ENCODE measurements at places on chromosomes 7 and 10.

- DNase-seq = no peak
These were observed 25.1 kb downstream of the DPY19L1 start for GRCh38 chr7:35012160-35012559.

DNA sequence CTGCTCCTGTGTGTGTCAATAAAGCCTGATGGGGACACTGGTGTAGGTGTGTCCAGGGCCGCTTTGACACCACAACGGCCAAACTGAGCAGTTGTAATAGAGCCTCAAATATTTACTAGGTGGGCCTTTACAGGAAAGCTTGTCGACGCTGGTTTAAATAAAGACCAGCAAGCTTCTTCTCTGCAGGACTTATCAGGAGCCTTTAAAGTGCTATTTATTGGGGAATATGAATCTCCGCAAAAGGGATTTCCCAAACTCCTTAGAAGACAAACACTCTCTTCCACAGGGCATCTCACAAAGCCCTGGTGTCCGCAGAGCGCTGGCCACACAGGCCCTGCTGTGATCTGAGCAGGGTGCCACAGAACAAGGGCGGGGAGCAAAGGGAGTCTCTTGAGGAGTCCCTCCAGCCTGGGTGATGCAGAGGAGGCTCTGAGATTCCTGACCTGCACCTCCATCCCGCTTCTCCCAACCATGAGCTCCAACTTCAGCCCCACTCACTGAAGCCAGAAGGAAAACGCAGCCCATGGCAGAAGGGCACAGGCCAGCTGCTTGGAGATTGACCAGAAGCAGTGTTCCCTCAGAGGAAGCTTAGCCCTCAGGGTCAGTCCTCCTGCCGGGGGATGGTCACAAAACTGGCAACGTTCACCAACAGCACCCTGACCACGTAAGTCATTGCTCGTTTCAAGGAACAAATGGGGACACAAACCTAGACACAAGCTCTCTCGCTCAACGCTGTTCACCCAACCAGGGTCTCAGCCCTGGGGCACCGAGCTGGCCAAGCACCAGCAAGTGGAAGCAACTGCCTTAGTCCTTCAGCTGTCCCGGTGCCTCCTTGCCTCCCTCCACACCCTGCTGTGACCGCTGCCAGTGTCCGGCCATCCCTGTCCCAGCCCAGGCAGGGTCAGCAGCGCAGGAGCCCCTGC is 129.5 kb downstream of the OAT start:
- DNase-seq = no peak

GRCh38 chr10:28910956-28911355 is 233.6 kb downstream of the BAMBI start:
- peak; percentile 33 for DNase-seq

DNA sequence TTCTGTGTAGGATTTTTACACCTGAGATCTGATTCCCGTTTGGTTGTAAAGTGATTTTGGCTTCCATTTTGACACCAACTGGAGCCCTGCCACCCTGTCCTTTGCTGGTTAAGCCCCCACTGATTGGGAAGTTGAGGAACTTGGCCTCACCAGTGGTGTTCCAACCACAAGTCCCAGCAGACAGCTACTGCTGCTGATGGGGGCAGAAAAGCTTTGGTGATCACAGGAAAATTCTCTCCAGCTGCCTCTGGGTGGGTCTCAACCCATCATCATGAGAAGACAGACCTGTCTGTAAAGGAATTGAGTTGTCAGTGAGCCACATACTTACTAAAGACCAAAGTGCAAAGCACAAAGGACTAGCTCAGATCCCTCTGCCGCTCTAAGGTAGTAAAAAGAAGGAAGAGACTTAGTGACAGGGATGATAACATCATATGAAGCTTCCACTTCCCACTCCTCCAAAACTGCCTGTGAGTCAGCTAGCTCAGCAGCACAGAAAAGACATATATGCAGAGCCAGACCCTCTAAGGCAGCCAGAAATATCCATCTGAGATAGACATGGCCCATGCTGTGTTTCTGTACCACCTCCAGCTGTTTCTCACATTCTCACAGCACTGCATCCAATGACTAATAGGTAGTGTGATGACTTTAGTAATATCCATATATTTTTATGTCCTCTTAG is 22.4 kb upstream of the LRRC17 start:
- DNase-seq = peak; percentile 38

GRCh38 chr7:85114342-85114741 is 72.5 kb downstream of the SEMA3D start:
- DNase-seq = no peak

DNA sequence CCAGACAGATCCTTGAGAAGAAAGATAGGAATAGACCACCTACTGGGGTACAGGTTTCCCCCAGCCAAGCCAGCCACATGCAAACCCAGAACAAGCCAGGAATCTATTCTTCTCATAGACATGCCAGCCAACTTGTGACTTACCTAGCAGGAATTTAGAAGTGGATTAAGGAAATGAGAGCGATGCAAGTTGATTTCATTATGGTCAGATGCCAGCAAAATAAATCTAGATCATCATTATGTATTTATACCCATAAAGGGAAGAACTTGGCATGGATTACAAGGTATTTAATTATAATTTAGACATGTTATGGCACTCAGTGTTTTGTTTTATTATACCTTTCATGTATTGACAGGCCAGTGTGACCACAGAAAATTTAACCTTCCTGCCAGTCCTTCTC is 32.8 kb downstream of the SLC35G1 start:
- DNase-seq = no peak

DNA sequence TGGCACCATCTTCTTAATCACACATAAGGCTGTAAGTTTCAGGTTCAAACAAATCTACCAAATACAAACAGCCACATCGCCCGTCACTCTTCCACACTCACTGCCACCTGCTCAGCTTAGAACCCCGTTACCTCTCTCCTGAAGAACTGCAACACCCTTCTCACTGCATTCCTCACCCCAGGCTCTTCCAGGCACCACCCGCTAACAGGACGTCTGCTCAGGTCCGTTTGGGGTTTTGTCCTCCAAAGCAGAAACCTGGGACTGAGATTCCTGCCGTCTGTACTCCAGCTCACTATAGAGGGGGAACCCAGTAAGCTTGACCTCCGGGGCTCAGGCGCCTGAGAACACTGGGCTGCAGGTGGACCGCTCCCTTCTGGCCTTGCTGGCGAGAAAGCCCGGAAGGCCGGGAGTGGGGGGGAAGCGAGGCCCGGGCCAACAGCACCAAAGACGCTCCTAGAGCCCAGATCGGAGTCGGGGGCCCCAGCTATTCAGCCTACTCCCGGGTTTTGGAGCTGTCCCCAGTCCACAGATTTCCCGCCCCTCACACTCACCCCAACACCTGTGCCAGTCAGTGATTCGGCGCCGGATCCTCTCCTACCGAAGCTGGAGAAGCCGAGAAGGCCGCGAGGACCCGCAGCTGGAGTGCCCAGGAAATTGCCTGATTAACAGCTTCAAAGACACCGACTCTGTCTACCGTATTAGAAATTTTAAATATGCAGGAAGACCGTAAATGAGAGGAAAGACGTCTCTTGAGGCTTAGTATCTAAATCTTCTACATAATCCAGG is at the start of gene AP3M1:
TSS of gene AP3M1 (minus strand) at position 625 of the 786 bp plus-strand sequence. CDS start 12,449 bp downstream, outside the sequence.
- DNase-seq = no peak

DNA sequence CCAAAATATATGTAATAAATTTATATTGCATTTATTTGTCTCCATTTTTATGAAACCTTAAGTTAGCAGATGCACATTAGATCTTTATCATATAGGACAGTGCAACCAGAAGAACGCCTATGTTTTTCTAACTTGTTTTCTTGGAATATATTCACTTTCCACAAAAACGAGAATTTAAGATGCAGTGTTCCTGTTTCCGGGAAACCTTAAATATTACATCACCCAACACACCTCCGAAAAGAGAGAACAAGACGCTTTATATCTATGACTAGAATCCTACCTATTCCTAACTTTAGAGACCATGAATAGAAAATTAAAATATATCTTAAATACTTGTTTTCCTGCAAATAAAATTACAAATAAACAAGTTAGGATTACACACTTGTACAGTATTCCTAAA is 1.9 kb downstream of the EZH2 start:
- no peak for DNase-seq

- DNase-seq = no peak
These were observed 81.3 kb downstream of the RAPGEF5 start for GRCh38 chr7:22275661-22276060.

- no peak for DNase-seq
These were observed 250.4 kb downstream of the ELMO1 start for GRCh38 chr7:37198041-37198905.

DNA sequence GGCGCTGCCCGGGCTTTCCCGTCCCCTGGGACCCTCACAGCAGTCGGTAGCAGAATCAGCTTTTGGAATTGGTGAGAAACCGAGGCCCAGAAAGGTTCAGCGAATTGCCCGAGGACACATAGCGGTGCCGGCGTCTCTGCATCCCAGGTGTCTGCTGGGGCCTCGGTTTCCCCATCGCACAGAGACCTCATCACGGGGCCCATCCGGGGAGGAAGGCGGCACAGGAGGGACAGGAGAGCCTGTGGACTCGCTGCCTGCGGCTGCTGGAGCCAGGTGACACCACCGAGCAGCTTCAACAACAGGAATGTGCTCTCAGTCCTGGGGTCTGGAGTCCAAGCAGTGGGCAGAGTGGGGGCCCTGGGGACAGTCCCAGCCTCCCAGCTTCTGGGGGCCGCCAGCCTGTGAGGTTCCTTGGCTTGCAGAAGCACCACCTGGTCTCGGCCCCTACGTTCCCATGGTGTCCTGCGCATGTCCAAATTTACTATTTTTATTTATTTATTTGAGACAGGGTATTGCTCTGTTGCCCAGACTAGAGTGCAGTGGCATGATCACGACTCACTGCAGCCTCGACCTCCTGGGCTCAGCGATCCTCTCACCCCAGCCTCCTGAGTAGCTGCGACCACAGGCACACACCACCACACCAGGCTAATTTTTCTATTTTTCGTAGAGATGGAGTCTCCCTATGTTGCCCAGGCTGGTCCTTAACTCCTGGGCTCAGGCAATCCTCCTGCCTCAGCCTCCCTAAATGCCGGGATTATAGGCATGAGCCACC is 539 bp upstream of the COX19 start:
- no peak for DNase-seq

GRCh38 chr7:153061910-153062528 is 302.5 kb downstream of the ACTR3B start:
- no peak for DNase-seq

GRCh38 chr7:96061844-96062243 is 260.1 kb downstream of the SLC25A13 start:
- DNase-seq = no peak

- DNase-seq = no peak
These were observed 298.6 kb upstream of the MTPN start for GRCh38 chr7:136275794-136276193.

DNA sequence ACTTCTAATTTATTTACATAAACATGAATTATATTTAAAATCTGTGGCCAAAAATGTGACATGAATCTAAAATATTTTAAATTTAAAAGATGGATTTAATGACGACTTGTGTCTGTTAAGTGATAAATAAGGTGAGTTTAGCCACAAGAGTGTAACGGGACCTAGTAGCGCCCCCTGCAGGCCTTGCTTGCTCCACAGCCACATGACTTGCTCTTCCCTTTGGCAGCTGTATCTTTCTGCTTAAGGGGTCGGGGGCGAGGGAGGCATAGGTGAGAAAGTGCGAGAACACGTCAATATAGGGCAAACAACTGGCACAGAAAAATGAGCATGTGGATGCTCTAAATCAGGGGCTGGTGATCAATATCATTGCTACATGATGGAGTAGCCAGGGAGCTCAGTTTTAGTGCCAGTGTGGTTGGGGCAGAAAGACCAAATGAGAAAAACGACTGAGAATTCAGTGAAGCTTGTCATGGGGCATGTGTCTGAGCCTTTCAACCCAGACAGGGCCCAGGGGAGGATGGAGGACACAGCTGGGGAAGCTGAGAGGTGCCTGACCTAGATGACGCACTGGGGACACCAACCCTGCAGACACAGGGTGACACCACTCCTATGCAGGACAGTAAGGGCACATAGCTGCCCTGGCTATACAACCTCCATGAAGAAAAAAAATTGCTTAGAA is 49.8 kb downstream of the PAXIP1 start:
- DNase-seq = no peak

- no peak for DNase-seq
These were observed 55.7 kb downstream of the PRKAG2 start for GRCh38 chr7:151821226-151821625.

- DNase-seq = no peak
These were observed 12.2 kb upstream of the AHCYL2 start for GRCh38 chr7:129212596-129212995.

DNA sequence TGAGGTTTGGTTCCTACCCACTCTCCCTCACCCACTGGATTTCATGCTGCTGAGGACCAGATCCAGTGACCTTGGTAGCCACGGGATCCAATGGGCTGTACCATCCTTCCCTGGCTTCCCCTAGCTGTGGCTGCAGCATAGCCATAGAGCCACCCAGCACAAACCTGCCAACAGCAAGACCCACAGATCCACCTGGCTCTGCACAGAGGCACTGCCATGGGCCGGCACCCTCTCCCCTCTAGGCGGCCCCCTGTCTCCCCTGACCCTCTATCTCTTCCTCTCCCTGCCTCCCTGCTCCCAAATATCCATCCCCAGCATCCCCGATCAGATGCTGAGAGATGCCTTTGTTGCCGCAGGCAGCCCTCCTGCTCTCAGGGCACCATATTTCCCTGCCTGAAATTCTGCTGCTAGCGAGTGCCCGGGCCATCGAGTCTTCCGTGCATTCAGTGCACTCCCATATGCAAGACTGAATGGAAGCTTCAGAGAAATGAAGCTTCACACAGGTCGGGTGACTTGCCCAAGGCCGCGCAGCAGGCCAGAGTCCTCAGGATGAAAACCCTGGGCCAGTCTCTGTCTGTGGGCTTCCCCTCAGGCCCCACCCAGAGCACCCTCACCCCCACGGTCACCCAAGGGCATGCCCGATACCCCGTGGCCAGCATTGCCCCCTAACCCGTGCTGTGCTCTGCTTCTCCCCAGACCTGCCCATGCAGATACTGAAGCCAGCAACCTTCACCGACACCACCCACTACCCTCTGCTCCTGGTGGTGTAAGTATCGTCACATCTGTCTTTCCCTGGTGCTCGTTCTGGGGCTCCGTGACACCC is 130.8 kb downstream of the PAXIP1 start:
- DNase-seq = no peak

DNA sequence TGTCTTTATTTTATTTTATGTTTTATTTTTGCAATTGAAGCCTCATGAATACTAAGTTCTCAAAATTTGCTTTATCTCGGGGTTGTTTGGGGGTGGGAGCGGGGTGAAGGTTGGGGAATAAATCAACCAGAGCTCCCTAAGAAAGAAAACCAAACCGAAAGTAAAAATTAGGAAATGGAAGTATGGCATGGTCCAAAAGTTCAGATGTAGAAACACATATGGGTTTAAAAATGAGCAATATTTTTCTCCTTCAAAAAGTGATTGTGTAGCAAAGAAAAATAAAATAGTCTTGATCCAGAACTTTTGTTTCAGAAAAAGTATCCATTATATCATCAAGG is 177.4 kb upstream of the PLXDC2 start:
- no peak for DNase-seq

DNA sequence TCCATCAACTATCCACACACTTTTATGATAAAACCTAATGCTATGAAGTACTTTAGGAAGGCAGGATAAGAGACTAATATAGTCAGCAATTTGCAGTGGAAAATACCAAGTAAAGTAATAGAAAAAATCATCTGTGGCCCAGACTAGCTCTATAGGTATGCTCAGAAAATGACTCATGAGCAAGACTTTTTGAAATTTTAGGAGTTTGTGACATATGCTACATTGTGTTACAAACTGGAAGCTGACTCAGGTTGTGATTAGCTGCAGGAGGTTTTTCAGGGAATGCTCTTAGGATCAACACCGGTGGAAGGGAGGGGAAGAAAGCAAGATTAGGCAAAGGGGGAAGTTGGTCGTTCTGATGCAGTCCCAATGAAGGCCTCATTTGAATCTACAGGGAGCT is 56.1 kb downstream of the FEZF1 start:
- DNase-seq = no peak

- no peak for DNase-seq
These were observed 347.9 kb upstream of the MEOX2 start for GRCh38 chr7:16034353-16034752.

All from AG04449 (cell line).